Left colon (tissue), 2 donors: ENCODE measurements at places on chromosomes 6 and 20.

GRCh38 chr20:37911838-37912281 lies 8.9 kb downstream of the VSTM2L start:
- peak; percentile 44 for DNase-seq

- no peak for DNase-seq
Observed at GRCh38 chr6:44661221-44662008, 273.9 kb downstream of the CDC5L start.

DNA sequence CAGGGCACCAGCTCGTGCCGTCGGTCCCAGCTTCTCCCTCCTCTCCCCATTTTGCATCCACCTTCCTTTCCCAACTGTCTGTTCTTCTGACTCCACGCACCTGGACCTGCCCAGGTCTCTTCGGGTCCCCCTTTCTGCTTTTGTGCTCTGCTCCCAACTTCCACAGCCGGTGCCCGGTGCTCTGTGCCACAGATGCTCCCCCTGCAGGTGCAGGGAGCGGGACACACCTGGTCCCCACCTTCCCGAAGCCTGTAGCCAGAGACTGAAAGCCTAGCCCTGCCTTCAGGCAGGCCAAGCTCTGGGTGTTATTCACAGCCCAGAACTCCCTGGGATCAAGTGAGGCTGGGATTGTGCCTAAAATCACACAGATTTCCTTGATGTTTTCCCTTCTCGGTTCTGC lies 24.6 kb upstream of the BMP7 start:
- no peak for DNase-seq

- no peak for DNase-seq
Observed at GRCh38 chr6:48628316-48628715, 517.3 kb upstream of the PTCHD4 start.

- DNase-seq, result peak; percentile 36
Observed at GRCh38 chr6:148509800-148510581, 167.4 kb downstream of the SASH1 start.

- no peak for DNase-seq
Observed at GRCh38 chr20:61941721-61942405, 123.8 kb downstream of the TAF4 start.

- no peak for DNase-seq
Observed at GRCh38 chr6:33505548-33506370, 51.4 kb downstream of the ZBTB9 start.

- DNase-seq, result no peak
Observed at GRCh38 chr6:128346569-128346968, 173.8 kb downstream of the PTPRK start.

DNA sequence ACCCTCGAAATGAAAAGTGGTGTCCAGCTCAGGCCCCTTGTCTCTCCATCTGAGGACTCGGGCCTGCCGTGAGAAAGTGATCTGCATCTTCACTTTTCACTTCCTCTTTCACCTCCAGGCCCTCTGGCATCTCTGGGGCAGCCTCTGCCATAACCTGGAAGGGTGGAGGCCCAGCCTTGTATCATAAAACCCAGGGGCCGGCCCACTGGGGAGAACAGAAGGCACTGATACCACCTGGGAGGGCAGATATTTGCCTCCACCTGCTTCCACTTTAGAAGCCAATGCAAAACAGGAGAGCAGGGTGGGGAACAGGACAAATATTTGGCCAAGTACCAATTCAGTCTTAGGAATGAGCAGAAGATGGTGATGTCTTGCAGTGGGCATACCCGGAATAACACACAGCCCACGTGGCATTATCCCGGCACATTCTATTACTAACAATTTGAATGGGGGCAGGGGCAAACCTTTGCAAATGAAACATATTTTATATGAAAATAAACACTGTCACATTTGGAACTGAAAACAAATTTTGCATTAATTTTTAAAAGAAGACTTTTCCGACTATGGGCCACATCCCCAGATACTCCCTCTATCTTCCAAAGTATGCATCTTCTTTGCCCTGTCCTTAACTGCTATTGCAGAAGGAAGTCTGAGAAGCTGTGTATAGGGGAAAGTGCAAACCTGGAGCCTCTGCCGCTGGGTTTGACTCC lies 69.2 kb upstream of the TBC1D7 start:
- DNase-seq, result peak; percentile 75

GRCh38 chr20:62025394-62025793 lies 40.3 kb downstream of the TAF4 start:
- DNase-seq, result no peak
